ENCODE measurements at places on chromosomes 7 and 10. TPM values are rescaled to one million over a fixed set of nuclear protein-coding genes. Genes with fewer than 3 reads are reported as not detected.

- no peak for DNase-seq
Observed at GRCh38 chr10:124279298-124279697, 139.4 kb downstream of the OAT start.

DNA sequence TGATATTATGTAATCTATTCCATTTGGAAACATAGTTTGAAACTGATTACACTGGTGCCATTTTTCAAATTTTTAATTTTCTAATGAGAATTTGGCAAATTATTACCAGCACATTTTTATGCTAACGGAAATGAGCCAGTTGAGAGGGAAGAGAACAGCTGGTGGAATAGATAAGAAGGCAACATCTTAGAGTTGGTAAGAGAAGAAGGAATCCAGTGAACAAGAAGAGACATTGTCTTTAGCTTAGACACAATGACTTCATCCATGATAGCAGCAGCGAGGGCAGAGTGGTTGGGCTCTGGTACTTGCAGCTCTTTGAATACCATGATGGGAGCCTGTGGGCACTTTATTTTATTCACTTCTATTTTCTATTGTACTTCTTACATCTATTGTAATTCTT lies 89.6 kb downstream of the CHRM2 start:
- DNase-seq, result no peak

DNA sequence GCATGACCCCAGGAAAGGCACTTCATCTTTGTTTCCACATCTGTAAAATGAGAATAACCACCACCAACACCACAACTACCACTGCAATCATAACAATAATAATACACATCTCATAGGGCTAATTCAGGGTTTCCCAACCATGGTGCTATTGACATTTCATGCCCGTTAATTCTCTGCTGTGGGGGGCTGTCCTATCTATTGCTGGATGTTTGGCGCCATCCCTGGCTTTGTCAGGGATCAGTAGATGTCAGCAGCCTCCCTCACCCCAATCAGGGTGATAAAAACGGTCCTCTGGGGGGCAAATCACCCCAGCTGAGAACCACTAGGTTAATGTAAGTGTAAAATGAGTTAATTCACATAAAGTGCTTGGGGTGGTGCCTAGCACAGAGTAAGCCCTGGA lies 145.8 kb downstream of the EMX2 start:
- DNase-seq, result no peak

ASB10 gene
- total RNA-seq, result not detected

DNA sequence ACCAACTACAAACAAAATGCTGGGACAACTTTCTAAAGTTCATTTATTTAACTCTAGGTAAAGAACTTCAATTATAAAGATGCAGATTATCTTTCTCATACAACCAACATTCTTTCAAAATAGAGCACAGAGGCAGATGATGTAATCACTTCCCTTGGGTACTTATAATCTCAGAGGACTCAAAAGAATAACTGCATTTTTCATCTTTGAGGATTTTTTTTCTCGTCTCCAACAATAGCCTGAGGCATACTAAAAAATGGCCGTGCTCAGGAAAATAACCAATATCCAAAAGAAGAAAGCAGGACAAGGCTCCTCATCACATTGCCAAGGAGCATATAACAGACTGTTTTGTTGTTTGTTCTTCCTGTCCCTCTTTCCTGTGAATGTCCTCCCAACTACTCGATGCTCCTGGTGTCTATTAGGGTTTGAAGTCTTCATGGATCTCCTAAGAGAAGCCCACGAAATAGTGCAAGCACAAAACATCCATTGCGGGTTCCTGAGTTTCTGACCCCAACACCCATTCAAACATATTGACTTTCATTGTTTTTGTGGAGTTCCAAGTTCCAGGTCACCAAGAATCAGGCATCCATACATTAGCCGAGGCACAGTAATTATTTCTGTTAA lies 182.9 kb downstream of the SORCS1 start:
- DNase-seq, result no peak
